ENCODE measurements at places on chromosomes 7 and 10.
A peak's percentile ranks its signal among the peaks of the same experiment; 100 is the strongest.

DNA sequence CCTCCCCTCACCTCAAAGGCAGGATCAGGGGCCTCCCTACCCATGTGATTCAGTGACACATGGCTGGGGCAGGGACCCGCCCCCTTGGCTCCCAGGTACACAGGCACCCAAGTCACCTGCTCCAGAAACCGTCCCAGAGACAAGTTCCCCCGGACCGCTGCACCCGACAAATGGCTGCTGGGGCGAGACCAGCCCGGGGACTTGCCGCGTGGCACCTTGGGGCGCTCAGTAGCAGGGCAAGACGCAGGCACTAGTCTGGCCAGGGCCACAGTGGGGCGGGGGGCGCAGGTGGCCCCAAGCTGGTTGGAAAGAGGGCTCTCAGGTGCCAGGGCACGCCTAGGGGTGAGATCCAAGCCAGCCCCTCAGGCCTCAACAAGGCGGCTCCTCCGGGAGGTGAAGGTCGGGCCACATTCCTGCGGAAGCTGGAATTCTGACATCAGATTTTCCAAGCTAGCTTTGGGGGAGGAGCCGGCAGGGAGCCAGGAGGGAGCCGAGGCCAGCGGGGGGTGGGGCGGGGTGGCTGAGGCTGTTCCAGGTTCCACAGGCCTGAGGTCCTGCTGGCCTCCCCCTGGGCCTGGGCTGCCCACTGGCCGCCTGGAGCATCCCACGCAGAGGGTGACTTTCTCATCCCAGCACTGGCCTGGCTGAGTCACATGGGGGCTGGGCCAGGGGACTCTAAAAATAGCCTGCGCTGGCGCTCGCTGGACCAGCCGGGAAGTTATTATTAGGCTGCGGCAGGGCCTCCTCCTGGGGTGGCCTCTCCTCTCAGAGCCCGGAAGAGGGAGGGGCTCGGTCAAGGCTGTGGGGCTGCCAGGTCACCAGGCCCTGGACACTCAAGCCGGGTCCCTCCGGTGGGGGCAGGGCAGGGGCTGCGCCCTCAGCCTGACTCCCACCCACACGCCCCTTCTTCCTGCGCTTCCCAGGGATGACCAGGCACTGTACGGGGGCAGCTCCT lies 20.5 kb upstream of the INPP5A start:
- ATAC-seq: peak; percentile 88

GRCh38 chr10:118033905-118034304 lies 12.8 kb downstream of the RAB11FIP2 start:
- ATAC-seq: no peak

GRCh38 chr10:11610826-11611247 lies 613 bp downstream of the USP6NL start:
- peak; percentile 35 for ATAC-seq

DNA sequence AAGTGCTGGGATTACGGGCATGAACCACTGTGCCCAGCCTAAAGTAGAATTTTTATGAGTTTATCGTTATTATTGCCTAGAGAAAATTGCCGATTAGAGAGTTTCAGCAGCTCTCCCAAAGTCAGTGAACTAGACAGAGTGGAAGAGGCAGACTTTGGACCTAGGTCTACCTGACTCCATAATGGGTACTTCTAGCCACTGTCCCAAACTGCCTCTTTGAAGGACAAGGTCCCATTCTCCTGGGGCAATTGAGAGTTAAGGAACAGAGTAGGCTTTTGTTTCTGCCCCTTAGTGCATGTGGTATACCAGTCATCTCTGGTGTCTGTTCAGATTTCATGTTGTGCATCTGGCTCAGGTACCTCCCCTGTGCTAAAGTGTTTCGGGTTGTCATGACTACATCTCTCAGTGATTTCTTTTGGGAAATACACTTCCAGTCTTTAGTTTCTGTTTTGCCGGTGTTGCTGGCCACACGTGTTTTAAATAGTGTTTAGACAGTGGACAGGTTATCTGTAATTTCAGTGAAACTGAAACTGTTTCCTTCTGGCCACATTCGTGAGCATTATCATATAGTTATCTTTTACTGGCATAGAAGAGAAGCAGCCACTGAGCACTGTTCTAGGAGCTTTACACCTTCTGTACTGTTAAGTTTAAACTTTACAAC lies 4.7 kb downstream of the TMEM236 start:
- no peak for ATAC-seq

GRCh38 chr10:131277278-131277677 lies 34.2 kb downstream of the TCERG1L start:
- ATAC-seq: no peak

GRCh38 chr7:139159900-139160675 lies 50.6 kb upstream of the ZC3HAV1 start:
- ATAC-seq: no peak

All from motor neuron (in vitro differentiated cells).